SK-N-MC (cell line): ENCODE measurements at places on chromosomes 5 and 9.
A peak's percentile ranks its signal among the peaks of the same experiment; 100 is the strongest.

DNA sequence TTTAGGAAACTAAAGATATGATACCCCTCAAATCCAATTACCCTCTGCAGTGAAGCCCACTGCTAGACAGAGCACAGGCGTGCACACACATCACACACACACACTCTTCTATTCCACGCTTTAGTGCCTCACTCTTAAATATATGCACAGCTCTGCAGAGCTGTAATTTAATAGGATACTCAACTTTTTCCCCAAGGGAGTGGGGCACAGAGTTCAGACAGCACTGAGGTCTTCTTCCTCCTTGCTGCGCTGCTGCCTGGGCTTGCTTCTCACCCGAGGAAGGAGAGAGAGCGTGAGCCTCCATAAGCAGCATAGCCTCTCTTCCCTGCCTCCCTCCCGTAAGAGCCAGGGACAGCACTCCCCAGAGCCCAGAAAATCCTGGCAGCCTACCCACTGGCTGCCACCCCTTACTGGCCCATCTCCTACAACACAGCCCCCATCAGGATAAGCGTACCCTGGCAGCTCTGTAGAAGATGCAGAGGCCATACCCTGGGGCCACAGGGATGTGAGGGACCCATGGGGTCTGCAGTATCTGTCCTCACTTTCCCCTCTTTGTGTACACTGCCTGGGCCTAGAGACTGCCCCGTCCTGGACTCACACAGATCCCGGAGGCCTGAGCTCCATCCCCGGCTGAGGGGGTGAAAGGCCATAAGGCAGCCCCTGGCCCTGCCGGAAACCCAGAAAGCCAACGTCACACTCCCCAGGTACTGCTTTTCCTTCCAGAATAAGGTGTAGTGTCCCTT is 102.1 kb downstream of the C5orf15 start:
- DNase-seq: no peak

GRCh38 chr9:96009690-96010472 is 134.4 kb downstream of the ERCC6L2 start:
- no peak for DNase-seq

GRCh38 chr9:121650217-121651007 is 1.0 kb upstream of the DAB2IP start:
- peak; percentile 37 for DNase-seq

DNA sequence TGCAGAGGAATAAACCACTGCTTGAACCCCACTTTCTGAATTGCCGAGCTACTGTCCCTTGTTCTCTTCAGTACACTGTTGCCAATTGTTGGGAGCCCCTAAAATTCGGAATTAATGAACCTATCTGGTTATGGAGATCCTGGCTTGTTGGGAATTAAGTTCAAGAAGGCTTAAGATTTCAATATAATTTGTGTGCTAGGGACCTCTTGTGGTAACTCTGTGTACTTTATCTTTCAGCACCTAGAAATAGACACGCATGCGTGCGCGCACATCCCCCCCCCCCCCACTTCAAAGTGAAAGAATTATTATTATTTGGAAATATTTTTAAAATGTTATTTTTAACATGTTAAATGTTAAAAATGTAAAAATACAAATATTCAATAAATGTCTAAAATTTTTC is 53.3 kb upstream of the FAM169A start:
- DNase-seq: no peak

GRCh38 chr5:87411586-87411972 is 1.2 kb downstream of the CCNH start:
- no peak for DNase-seq

GRCh38 chr9:134568116-134568515 is 73.5 kb upstream of the COL5A1 start:
- DNase-seq: no peak

DNA sequence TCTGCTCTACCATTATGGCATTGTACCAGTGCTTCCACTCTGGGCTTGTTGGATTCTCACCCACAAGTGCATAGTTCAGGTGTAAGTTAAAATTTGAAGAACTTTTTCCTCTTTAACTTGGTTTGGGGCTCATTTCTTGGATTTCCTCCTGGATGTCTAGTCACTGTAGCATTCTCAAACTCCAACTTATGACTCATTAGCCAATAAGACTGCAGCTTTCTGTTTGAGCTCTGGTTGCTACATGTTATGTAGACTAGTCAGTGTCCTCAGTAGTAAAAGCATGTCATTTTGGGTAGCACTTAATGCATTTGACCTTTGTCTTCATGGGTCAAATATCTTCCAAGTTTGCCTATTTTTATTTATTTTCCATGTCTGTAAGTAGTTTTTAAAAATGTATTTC is 790.8 kb downstream of the BRINP1 start:
- no peak for DNase-seq

- DNase-seq: no peak
Observed at GRCh38 chr5:81700166-81700565, 50.7 kb downstream of the SSBP2 start.

DNA sequence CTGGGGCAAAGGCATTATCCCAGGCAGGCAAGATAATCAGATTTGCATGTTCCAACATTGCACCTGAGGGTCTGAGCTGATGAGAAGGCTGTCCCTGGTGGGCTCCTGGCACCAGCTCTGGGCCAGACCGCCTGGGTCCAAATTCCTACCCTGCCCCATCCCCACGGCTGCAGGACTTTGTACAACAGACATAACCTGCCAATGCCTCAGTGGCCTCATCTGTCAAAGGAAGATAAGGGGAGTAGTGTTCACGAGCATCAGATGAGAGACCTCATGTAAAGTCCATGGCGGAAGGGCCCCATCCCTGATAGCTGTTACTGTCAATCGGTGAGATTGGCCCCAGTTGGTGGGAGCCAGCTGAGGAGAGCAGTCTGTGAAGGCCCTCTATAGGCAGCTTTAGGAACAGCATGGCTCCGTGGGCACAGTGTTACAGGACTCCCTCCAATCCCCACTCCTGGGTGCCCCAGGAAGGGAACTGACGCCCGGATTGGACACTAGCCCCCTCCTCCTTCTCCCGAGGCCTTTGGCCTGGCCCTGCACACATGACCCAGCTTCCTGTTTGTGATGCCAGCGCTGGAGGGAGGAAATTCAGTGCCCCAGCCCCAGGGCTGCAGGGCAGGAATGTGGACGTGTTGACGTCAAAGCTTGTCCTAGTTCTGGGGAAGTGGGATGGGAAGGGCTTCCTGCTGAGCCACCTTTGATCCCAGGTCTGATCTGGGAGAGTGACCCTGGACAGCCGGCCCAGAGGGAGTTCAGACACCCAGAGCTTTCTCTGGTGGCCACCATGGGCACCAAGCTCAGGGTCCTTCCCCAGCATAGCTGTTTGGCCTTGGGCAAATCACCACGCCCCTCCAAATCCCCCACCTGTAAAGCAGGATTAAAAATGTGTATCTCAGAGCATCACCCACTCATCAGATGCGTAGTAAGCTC is 56.2 kb downstream of the DUSP1 start:
- no peak for DNase-seq

DNA sequence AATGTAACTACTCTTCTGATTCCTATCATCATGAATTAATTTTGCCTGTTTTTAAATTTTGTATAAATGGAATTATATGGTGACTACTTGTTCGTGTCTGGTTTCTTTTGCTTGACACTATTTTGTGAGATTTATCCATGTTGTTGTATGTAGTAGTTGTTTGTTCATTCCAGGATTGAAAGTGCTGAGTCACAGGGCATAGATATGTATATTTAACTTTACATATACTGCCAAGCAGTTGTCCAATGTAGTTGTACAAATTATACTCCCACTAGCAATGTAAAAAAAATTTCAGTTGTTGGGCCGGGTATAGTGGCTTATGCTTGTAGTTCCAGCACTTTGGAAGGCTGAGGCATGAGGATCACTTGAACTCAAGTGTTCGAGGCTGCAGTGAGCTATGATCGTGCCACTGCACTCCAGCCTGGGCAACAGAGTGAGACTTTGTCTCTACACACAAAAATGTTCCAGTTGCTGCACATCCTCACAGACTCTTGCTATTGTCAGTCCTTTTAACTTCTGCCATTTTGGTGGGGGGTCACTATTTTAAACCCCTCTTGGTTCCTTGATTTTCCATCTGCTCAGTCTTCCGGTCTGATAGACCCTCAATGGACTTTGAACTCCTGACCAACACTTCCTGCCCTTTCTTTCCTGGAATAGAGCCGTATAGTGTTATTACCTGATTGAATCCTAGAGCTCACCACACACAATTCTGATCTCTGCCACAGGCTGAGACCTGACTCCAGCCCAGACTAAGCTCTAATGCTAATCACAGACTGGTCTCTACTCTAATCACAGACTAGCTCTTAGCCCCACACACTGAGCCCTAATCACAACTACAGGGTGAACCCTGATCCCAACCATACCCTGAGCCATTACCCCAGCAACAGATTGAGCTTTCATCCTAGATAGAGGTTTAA is 69.3 kb upstream of the MELK start:
- DNase-seq: no peak

DNA sequence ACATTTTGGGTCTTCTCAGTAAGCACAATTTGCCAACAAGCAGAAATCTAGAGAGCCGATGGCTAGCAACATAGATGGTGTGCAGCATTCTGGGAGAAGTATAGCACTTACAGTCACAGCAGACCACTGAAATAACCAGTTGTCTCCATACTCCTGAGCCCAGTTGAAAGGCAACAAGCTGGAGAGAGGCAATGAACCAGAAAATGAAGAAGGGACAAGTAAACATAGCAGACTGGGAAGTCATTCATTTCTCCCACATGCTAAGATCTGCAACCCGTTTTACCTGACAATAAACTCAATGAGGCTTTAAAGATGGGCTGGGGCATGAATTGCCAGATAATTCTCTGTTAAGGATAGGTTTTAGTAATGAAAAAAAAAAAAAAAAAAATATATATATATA is 575.6 kb upstream of the GRAMD2B start:
- no peak for DNase-seq

DNA sequence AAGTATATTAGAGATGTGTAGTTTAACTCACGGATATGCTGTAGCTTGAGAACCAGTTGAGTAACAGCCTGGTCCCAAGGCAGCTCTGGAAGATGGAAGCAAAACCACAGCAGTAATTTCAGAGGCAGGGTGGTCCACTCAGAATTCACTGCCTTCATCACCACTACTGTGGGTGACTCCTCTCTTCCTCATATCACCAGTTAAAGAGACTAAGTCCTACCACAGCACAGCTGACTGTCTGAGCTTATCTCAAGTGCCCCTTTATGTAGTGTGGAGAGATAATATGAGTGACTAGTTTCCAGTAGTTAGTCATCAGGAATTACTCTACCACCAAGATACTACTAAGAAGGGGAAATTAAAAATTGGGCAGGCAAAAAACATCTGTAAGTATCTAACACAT is 1571.2 kb upstream of the C9orf72 start:
- no peak for DNase-seq

- no peak for DNase-seq
Observed at GRCh38 chr5:55546947-55547346, 12.2 kb upstream of the PLPP1 start.

GRCh38 chr9:112869041-112869529 is 21.6 kb downstream of the SLC46A2 start:
- DNase-seq: no peak
